ENCODE measurements at places on chromosomes 7 and 10. TPM values are rescaled to one million over a fixed set of nuclear protein-coding genes. Genes with fewer than 3 reads are reported as not detected.

DNA sequence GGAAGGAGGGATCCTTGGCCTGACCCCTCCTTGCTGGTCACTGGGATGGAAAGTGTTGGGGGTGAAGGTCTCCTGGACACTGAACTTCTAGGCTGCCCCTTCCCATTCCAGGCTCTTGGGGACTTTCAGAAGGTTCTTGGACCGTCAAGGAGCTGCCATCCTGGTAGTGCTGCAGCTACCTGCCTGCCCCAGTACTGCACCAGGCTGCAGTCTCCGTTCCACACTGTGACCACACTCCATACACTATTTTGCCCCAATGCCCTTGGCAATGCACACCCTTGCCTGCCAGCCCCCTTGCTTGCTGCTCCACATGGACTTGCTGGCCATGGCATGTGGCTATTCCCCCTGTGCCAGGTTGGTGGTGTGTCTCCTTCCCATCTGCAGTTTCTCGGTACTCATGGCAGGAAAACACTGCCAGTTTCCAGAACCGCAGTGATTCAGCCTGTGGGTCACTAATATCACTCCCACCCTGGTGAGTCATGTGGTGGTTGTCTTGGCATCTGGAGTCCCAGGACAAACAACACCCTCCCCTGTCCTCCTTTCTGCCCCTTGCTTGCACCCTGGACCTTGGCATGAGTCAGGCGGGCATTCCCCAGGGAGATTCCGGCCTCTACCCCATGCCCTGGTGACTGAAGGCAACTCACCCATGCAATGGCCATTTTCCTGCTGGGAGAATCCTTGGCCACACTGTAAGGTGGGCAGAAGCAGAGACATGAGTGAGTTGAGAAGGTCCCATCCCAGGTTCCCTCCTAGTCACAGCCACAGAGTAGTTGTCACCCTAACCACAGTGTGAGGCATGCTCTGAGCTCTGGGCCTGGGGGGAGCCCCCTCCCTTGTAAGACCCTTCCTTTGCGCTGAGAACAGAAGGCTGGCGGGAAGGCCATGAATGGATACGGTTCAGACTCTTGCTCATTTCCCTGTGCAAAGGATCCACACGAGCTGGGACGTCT is 32.8 kb downstream of the GOLGA7B start:
- no peak for DNase-seq

DNA sequence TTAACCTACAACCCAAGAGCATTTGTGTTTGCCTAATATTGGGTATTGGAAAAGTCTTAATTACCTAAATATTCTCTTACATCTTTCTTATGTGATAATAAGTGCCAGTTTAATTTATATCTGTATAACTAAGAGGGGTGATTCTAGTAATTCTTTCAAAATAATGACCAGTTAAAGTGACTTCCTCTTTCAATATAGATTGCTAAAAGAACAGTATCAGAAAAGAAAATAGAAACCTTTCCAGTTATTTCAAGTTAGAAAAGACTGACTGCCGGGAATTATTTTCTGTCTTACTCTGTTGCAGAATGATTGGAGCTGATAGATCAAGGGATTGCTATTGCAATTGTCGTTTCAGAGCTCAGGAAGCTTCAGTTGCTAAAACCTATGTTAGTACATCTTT is 525.0 kb upstream of the SEMA3D start:
- no peak for DNase-seq

DNA sequence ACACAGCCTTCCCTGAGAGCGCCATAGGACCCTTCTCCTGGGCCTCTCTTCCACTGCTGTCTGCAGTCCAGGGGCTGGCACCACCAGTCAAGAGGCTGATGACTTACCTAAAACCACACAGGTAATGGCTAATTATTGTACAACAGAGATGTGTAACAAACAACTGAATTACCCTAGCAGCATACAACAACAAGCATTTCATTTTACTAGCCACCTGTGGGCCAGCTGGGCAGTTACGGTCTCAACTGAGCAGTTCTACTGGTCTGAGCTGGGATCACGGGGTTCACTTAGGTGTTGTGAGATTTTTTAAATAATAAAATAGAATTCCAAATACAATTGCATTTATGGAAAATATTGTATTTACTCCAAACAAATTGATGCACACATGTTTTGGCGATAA is 431.9 kb downstream of the TNS3 start:
- no peak for DNase-seq

- no peak for DNase-seq
Measured at GRCh38 chr10:131689954-131690757, 210.7 kb upstream of the PPP2R2D start.

DNA sequence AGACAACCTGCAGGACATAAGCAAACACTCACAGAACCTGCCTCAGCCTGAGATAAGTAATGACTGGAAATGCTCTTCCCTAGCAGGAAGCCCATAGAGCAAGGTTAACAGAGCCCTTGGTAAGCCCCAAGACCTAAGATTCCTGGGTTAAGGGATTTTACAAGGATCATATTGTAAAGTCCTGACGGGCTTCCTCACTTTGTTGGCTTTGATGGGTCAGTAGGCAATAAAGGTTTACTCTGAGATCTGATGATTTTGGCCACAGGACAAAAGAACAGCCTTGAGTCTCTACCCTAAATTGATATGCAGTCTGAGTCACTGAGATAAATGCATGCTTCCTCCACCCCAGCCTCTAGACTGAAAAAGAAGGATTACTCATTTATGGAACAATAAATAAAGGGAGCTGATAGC is 270.8 kb downstream of the HTR7 start:
- no peak for DNase-seq

- DNase-seq: no peak
Measured at GRCh38 chr10:62049624-62050345, 148.3 kb downstream of the ARID5B start.

DNA sequence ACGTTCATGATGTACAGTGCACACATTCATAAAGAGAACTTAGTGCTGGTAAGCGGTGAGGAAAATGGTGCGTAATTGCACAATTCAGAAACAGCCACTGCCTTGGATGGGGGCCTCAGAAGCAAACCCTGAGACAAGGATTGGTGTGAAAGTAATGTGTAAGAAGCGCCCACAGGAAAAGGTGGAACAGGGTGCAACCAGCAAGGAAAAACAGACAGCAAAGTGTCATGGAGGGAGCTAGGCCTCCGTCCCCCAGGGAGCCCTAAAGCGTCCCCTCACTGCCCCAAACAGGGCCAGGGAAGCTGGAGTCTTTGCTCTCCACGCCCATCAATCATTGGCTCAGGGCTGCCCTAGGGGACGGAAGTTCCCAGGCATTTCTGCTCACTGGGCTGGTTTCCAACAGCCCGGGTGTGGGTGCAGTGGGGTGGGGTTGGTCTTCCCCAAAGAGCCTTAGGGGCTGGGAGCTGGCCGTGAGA is 9.6 kb upstream of the C10orf105 start:
- no peak for DNase-seq

DNA sequence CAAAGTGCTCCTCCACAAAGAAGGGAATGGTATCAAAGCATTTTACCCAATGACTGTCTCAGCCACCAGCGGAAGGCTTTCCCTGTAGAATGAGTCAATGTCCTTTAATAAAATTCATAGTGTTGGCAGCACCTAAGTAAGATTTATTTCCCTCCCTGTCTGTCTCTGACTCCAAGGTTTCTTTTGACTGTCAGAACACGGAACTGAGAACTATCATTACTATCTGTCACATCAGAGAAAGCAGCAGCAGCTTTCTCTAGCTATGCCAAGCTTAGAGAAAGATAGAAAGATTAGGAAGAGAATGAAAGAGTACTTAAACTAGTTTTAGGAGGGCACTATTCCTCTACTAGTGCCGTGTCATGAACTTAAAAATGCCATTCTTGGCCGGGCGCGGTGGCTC is 400.1 kb downstream of the SORCS1 start:
- DNase-seq: no peak

GRCh38 chr7:130982160-130982638 is 248.2 kb upstream of the KLF14 start:
- DNase-seq: no peak

Gene MINPP1
- total RNA-seq: 2.3 TPM

Gene LRRN3
- 1.7 TPM for total RNA-seq

Gene SLC13A1
- not detected for total RNA-seq

Data from esophagus squamous epithelium (tissue), 5 donors.